ENCODE measurements at places on chromosomes 7 and 10. TPM values are rescaled to one million over a fixed set of nuclear protein-coding genes. Genes with fewer than 3 reads are reported as not detected.

DNA sequence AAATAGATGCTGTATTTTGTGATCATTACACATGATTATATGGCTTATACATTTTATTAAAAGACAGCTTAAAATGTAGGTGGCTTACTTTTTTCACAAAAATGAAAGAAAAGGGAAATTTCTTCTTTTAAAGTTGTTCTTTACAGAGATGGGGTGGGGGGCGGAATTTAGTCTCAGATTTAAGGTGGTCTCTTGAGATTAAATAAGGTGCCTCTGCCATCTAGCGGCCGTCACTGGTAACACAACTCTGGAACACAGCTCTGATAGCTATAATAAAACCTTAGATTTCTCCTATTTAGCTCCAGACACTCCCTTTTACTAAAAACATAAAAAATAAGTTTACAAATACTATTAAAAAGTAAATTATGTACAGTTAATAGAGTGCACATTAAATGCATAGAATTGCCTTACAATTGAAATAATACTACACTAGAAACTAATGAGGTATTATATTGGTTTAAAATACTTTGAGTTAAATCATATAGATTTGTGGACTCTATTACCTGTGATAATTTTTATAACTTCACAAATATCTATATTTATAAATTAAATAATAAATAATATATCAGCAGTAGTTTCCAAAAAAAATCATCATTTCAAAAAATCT lies 210.9 kb downstream of the DGKB start:
- peak; percentile 61 for DNase-seq

GRCh38 chr7:158825628-158826289 lies 3.5 kb downstream of the ESYT2 start:
- no peak for DNase-seq

- no peak for DNase-seq
These were observed 196.0 kb downstream of the HIBADH start for GRCh38 chr7:27466703-27467102.

GRCh38 chr7:156889089-156889488 lies 3.9 kb downstream of the LMBR1 start:
- no peak for DNase-seq

DNA sequence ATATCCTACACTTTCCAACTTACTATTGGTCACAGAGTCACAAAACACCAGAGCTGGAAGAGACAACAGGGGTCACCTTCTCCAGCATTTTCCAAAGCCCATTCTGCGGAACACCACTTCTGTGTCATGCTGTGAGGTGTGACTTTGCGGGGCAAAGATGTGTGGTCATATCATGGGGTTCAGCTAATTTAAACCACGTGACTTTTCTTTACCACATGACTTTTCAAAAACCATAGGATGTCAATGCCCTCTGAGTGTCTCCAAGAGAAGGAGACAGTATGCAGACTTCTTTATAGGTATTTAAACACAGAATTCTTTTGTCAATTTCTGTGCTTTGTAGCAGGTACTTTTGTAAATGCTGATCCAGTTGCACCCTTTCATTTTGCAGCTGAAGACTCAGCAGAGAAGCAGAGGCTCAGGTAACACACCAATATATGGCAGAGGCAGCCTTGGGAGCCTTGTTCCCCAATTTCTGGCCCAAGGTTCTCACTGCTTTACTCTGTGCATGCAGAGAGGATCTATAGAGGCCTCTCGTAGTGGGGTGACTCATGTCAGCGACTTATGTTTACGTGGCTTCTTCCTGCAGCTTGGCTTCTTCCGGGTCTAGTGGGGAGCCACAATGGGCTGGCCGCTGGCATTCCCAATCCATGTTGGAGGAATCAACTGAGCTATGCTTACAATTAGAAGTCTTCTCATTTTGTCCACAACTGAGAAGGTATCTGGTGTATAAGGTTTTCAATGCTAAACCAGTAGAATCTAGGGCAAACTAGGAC lies 104.0 kb upstream of the RHOBTB1 start:
- DNase-seq: no peak

DNA sequence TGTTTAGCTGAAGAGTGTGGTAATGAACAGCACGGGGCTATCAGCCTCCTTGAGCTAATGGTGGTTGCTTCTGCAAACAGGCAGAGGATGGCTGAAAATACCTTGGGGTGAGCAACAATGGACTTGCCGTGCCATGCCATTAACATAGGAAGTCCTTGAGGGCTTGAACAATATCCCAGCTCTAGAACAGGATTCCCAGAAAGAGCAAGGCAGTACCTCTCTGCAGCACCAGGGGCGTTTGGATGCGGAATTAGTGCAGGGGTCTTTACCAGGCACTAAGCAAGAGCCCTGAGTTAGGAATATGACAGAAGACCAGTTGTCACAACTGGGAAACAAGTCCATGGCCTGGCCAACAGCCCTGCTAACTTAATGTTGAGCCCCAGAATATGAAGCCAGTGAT lies 143.2 kb upstream of the COBL start:
- no peak for DNase-seq

DNA sequence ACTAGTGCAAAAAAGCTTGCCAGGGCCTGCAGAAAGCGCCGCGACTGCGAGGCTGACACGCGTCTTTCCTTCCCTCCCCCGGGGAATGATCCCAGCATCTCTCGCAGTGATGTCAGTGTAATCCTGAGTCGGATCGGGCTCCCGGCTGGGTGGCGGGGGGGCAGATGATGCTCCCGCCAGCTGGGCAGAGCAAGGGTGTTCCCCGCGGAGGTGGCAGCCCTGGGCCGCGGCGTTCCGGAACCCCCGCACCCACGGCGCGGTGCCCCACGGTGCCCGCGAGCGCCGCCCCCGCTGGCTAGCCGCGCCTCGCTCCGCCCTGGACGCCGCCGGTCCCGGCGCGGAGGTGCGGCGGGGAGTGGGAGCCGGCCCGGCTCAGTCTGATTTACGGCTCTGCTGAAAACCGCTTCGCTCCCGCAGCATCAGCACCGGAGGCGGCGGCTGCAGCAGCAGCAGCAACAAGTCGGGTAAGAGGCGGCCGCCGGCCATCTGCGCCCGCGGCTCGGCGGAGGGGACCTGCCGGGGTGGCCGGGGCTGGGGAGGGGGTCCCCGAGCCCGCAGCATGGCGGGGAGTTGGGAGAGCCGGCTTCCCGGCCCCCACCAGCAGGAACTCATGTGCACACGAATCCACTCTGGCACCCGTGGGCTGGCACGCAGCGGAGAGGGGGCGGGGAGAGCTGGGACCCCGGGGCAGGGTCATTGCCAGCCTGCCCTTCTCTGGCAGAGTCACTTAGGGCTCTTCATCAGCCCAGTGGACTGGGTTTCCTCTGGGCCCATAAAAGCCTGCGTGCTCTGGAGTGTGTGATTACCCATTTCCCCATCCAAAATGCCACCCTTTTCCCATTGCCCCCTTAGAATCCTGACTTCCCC lies at the start of gene ZNF365:
Gene ZNF365, plus strand, starts transcription at position 375 of the 867 bp plus-strand sequence. CDS start 1,825 bp downstream, outside the sequence.
- DNase-seq: peak; percentile 14

- DNase-seq: no peak
These were observed 66.1 kb downstream of the MTPN start for GRCh38 chr7:135911099-135911498.

DNA sequence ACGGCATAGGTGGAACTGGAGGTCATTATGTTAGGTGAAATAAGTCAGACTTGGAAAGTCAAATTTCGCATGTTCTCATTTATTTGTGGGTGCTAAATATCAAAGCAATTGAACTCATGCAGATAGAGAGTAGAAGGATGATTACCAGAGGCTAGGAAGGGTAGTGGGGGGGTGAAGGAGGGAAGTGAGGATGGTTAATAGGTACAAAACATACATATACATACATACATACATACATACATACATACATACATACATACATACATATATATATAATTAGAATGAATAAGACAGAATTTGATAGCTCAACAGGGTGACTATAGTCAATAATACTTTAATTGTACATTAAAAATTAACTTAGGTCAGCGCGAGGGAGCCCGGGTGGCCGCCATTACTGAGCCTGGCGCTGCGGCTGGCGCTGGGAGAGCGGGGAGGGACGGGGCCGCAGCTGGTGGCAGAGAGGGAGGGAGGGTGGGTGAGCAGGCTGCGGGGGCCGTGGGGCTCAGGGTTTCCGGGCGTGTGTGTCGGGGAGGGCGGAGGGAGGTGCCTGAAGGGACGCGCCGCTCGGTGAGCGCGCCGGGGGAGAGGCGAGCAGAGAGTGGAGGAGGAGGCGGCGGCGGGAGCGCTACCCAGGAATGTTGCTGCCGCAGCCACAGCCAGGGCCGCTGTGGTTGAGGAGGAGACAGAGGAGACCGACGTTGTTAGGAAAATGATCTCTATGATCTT lies 85.8 kb upstream of the EGFR start:
- peak; percentile 79 for DNase-seq

- DNase-seq: no peak
These were observed 638 bp downstream of the IQCE start for GRCh38 chr7:2559283-2559950.

GRCh38 chr10:109886037-109886780 lies 37.1 kb downstream of the XPNPEP1 start:
- DNase-seq: no peak

DNA sequence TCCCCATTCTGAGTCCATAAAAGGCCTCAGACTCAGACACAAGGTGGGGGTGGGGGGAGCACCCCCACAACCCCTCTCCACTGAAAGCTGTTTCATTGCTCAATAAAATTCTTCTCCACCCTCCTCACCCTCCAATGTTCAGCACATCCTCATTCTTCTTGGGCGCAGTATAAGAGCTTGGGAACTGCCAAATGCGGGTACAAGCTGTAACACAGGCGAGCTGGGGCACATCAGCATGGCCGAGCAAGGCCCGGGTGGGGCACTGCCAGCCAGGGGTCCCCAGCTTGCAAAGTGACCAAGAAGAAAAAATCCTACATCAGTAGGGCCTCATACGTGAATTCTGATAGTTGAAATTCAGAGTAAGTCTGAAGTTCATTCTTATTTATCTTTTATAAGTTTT lies 50.1 kb downstream of the CACUL1 start:
- DNase-seq: no peak

DNA sequence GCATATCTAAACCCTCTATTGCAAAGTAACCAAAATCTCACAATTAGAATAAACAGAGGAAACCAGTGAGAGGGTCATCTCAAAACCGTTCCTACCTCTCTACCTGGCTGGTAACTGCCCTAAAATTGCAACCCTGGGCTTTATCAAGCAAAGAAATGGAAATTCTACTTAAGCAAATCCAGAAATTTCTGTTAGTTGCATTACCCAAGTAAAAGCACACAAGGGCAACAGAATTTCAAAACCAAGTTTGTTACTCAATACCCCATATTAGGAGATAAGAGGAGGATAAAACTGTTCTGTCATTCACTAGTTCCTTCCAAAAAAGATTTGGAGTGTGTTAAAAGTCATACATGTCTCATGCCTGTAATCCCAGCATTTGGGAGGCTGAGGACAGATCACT lies 195.3 kb downstream of the FAM107B start:
- DNase-seq: no peak

DNA sequence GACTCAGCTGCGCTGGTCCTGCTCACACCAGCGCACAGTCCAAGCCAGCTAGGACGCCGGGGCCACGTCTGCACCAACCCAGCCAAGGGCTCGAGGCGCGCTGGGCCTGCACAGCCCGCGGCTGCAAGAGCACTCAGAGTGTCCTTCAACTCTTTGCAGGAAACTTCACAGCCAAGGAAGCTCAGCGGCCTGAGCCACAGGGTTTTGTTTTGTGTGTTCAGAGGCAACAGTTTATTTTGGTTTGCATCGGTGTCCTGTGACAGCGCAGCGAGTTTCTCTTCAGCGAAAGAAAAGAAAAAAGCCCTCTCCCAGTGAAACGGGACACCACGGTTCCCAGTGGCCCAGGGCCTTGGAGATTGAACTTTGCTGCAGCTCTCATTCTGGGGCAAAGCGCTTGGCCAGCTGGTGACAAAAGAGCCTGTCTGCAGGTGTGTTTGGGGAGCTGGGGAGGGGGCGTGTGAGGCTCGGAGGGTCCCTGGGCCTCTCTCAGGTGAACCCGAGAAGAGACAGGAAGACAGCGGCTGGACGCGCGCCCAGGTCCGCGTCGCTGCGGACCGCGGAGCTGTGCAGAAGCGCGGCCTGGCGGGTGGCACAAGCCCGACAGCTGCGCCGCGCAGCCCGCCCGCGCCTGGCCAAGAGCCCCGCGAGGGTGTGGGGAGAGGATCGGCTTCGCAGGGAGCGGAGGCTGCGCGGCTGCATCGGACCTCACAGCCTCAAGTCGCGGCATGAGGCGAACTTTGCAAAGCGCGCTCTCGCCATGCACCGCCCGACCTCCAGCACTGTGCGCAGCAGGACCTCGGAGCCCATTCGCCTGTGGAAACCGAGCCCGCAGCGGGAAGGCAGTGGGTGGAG lies 922 bp downstream of the CXCL12 start:
- DNase-seq: peak; percentile 51

DNA sequence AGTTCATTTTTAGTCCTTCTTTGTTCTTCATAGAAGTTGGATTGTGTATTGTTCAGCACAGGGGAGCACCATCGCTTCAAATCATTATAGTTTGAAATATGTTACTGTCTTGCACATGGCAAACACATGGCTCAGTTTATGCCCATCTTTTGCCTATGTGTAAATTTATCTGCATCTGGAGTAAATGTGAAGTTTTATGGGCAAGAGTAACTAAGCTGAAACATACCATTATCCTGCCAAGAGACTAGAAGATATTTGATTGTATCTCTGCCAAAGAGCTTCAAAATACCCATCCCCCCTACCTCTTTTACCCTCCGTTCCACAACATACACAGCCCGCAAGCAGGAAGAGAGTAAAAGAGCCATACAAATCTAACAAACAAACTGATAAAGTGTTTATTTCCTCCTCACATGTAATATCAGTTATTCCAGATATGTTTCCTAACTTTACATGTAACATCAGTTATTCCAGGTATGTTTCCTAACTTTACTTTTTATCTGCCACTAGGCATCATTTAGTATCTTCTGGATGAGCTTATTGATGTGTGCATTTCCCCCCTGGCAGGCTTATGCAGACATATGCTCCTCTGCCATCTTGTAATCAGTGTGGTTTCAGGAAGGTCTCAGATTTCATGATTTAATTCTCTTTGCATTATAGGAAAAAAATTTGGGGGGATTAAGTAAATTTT lies 127.7 kb downstream of the SRI start:
- no peak for DNase-seq

DNA sequence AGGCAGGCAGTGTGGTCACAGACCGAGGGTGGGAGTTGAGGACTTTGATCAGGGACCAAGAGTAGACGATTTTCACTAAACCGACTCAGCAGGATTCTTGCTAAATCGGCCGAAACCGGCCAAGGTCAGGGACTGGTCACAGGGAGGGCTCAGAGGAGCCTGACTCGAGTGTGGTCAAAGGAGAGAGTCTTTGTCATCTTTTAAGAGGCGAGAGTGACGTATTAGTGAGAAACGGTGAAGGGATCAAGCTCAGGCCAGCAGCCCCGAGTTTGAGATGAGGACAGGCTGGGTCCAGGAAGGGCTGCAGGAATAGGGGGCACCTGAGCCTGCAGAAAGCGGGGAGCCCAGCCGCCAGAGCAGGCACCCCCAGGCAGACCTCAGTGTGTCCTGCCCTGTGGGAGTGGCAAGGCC lies 41.6 kb upstream of the FAM20C start:
- DNase-seq: no peak

- no peak for DNase-seq
These were observed 243.6 kb downstream of the PTPRN2 start for GRCh38 chr7:158343936-158344455.

The GIMAP6 gene
- 8.6 TPM for total RNA-seq

The DGKB gene
- not detected for total RNA-seq

The VWA2 gene
- total RNA-seq: 15.3 TPM

The TMEM130 gene
- total RNA-seq: 0.66 TPM

The NEUROD6 gene
- total RNA-seq: not detected
